NCI-H524 treated with DMSO at 0.1 percent for 48 hours (cell line): ENCODE measurements at places on chromosomes 16 and 17.
A peak's percentile ranks its signal among the peaks of the same experiment; 100 is the strongest.

DNA sequence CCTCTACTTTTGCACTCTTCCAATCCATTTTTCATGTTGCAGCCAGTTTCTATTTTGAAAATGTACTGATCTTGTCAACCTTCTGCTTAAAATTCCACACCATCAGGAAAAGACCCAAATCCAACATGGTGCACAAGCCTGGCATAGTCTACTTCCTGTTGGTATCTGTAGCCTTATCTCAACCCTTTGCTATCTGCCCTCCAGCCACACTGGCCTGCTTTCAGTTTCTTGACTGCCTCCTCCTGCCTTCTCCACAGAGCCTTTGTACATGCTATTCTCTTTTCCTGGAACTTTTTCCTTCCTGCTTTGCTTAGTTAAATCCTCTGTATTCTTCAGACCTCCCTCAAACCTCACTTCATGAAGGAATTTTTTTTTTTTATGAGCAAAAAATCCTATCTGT lies 31.5 kb downstream of the NLRP1 start:
- DNase-seq, result no peak

- no peak for DNase-seq
Observed at GRCh38 chr17:56478836-56479447, 114.6 kb upstream of the NOG start.

DNA sequence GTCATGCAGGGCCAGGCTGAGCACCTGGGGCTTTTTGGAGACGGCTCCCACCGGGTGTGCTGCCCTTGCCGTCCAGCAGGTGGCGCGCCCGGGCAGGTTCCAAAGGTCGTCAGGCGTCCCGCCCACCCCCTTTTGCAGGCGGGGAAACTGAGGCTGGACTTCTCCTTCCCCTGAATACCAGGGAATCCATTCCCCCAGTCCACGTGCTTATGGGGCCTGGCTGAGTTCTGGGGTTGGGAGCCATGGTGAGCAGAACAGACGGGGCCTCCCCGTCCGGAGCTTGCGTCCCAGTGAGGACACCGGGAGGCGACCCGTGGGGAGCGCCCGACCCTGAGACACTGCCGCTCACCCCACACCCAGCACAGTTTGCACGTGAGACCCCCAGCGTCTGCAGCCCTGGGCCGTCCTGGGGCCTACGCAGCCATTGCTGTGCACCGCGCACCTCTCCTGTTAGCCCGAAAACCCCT lies 51.8 kb upstream of the JPH3 start:
- DNase-seq, result no peak

DNA sequence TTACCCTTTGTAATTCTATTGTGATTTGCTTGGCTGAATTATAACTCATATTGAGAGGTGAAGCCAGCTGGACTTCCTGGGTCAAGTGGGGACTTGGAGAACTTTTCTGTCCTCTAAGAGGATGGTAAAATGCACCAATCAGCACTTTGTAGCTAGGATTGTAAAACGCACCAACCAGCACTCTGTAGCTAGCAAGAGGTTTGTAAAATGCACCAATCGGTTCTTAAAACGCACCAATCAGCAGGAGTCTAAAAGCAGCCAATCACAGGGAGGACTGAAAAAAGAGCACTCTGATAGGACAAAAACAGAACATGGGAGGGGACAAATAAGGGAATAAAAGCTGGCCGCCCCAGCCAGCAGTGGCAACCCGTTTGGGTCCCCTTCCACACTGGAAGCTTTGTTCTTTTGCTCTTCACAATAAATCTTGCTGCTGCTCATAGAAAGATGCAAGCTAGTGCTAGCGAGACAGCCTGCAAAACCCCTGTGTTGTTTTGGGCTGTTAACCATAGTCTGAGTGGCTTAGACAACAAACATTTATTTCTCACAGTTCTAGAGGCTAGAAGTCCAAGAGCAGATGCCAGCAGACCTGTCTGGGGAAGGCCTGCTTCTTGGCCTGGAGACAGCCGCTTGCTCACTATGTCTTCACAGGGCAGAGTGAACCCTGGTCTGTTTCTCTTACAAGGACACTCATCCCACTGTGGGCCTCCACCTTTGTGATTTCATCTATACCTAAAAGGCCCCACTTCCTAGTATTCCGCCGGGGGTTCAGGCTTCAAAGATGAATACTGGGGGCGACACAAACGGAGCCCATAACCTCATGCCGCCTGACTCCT lies 39.0 kb upstream of the CRISPLD2 start:
- no peak for DNase-seq

- DNase-seq, result peak; percentile 42
Observed at GRCh38 chr17:45905814-45906213, 11.5 kb downstream of the MAPT start.

DNA sequence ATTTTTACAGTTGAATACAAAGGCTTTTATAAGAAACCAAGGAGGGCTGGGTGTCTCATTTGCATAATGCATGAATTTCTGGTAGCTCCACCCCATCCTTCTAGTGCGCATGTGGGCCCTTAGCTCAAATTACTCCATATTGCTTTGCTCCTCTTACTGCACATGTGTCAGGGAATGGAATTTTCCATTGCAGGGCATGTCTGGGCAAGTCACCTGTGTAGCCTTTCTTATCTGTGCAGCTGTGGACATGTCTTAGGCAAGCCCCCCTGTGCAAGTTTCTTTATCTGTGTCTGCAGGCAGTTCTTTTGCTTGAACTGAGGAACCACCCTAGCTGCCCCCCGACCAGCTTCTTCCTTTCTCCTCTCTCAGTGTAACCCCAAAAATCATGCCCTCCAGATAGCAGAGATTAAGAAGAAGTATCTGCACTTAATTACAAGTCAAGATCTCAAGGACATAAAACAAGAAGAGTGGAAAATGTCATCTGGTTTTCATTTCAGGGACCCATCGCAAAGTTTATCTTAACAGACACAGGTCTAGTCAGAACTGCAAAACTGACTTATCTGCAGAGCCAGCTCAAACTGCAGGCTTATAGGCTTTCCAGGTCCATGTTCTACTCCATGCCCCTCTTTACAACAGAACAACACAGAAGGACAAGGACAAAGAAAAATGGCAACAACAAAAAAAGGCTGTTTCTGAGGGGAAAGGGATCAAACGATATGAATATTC lies 137.9 kb upstream of the HS3ST4 start:
- DNase-seq, result no peak

- DNase-seq, result no peak
Observed at GRCh38 chr17:65079489-65079900, 23.0 kb upstream of the GNA13 start.

DNA sequence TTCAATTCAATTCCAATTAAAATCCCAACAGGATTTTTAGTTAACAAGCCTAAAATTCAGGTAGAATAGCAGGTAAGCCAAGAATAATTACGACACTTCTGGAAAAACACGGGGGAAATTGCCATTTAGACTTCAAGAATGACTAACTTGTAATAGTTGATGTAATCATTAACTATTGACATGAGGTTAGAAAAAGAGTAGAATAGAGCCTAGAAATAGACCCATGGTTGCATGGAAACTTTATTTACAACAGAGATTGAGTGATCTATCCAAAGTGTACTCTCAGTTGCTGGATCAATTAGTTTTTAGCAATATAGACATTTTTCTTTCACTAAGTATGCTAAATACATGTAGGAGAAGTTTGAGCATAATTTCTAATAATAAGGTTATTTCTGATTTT lies 3.6 kb upstream of the SLC13A5 start:
- no peak for DNase-seq

GRCh38 chr16:66634527-66635196 lies 30.2 kb downstream of the CMTM3 start:
- no peak for DNase-seq

DNA sequence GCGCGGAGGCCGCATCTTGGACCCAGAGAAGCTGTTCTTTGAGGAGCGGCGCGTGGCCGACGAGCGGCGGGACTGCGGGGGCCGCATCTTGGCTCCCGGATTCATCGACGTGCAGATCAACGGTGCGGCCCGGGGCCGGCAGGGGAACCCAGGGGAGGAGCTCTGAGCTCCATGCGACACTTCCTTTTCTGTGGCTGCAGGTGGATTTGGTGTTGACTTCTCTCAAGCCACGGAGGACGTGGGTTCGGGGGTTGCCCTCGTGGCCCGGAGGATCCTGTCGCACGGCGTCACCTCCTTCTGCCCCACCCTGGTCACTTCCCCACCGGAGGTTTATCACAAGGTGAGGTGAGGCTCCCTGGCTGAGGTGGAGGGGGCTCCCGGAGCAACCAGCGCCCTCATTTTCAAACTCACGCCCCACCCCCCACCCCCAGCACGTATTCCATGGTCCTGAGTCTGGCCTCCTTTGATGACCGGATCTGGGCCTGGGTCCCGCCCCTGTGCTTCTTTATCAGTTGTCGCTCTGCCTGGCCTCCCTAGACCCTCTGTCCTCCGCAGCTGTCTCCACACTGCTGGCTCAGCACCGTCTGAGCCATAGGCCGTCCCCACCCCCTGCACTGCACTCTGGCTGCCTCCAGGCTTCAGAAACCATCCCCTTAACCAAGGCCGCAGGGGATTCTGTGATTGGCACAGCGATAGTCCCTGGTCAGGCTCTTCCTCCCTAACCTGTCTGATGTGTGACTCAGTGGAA lies 787 bp downstream of the AMDHD2 start:
- no peak for DNase-seq

DNA sequence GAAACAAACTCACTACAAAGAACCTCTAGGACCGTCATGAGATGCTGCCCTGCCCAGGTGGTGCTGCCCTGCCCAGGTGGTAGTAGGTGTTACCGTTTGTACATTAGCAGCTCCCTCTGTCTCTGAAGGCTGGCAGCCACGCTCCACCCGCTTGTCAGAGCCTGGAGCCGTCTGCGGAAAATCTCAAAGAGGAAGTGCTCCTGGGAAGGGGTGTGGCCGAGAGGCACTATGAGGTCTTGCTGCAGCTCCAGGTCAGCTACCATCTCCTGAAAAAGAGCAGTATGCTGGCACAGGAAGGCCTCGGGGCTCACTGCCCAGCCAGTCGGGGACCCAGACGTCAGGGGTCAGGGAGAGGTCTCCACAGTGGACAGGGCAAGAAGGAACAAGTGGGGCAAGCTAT lies 28.3 kb downstream of the ZNF276 start:
- no peak for DNase-seq

GRCh38 chr16:77402118-77402517 lies 32.7 kb downstream of the ADAMTS18 start:
- DNase-seq, result no peak

- no peak for DNase-seq
Observed at GRCh38 chr16:75272097-75272551, 20.7 kb upstream of the BCAR1 start.

- no peak for DNase-seq
Observed at GRCh38 chr16:4109250-4109736, 6.9 kb downstream of the ADCY9 start.

- DNase-seq, result no peak
Observed at GRCh38 chr16:83701494-83701893, 106.3 kb upstream of the HSBP1 start.

- no peak for DNase-seq
Observed at GRCh38 chr17:5139458-5139732, 23.6 kb downstream of the USP6 start.

- no peak for DNase-seq
Observed at GRCh38 chr16:30570636-30571444, 674 bp downstream of the ZNF688 start.

DNA sequence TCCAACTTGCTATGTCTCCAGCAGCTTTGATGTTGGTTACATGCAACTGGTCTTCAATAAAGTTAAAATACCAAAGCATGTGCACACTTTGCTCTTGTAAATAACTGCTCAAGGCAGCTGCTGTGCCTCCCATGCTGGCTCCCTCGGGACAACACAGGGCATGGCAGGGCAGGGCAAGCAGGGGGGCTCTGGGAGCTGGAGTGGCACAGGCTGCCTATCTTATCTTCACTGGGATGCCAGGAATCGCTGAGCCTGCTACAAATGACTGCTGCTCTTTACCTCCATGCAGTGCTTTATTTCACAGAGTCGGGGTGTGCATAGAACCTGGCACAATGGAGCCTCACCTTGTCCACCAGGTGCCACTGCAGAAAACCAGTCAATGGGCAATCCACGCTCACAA lies 21.8 kb downstream of the PEMT start:
- DNase-seq, result no peak

DNA sequence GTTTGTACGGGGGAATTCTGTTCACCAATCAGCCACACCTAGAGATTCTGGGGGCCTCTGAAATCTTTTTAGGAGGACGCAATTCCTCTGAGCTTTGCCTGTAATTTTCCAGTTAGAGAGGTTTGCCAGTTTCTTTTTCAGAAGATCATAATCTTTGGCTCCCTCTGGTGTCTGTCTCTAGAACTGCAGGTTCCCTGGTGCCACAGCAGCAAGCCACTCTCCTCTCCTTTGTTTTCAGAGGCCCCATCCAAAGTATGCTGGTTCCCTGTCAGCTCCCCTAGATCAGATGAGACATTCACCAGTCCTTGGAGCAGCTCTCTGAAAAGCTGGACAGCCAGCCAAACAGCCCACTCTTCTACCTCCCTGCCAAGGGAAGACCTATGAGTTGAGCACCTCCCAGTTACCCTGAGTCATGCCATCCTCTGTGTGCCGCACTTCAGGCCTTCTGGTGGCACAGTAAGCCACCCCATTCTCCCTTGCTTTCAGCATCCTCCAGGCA lies 36.1 kb downstream of the RNF112 start:
- peak; percentile 34 for DNase-seq

- no peak for DNase-seq
Observed at GRCh38 chr17:57701124-57701523, 44.0 kb downstream of the CCDC182 start.

GRCh38 chr17:47969930-47970724 lies 786 bp upstream of the CDK5RAP3 start:
- no peak for DNase-seq

GRCh38 chr17:77217123-77217522 lies 76.4 kb downstream of the SEC14L1 start:
- no peak for DNase-seq

DNA sequence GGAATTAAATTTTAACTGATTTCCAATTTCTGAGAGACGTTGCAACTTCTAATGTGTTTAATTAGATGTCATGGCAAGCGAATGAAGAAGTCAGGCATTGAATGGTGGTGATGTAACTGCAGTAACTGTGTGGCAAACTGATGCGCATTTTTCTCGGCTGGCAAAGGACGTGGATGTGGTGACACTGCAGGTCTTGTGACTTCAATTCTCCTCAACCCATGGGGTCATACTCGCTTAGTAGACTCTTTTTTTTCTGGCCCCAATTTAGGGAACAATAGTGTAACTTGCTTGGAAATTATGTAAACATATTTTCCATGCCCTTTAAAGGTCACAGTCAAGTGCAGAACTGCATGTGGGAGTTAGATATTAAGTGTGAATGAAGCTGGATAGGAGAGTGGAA lies 1.9 kb upstream of the FAM20A start:
- DNase-seq, result no peak

GRCh38 chr17:27295945-27296344 lies 2.0 kb downstream of the WSB1 start:
- no peak for DNase-seq

- DNase-seq, result no peak
Observed at GRCh38 chr17:17860766-17861107, 24.0 kb upstream of the SREBF1 start.

DNA sequence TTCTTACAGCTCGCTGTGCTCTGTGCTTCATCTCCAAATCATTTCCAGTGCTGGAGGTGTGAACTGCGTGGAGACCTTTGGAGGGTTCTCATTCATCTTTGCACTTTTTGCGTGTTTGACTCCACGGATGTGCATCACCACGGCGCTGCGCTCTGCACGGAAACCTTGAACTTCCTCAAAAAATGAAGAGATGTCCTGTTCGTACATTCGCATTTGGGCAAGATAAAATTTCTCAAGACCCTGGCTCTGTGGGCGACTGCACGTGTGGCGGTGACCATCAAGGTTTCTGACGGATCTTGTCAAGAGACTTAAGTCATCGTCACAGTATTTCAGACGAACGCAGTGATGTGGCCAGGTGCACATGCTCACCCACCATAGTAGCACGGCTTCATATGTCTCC lies 10.3 kb upstream of the PVALEF start:
- no peak for DNase-seq

- DNase-seq, result no peak
Observed at GRCh38 chr17:4472286-4472685, 26.4 kb upstream of the SPNS2 start.
